ENCODE measurements at places on chromosomes 3 and 15. TPM values are rescaled to one million over a fixed set of nuclear protein-coding genes. Genes with fewer than 3 reads are reported as not detected.
A peak's percentile ranks its signal among the peaks of the same experiment; 100 is the strongest.

- peak; percentile 69 for DNase-seq
These were observed 36.7 kb downstream of the CIP2A start for GRCh38 chr3:108552267-108553159.

GRCh38 chr3:61669668-61670299 lies 108.4 kb downstream of the PTPRG start:
- no peak for DNase-seq

DNA sequence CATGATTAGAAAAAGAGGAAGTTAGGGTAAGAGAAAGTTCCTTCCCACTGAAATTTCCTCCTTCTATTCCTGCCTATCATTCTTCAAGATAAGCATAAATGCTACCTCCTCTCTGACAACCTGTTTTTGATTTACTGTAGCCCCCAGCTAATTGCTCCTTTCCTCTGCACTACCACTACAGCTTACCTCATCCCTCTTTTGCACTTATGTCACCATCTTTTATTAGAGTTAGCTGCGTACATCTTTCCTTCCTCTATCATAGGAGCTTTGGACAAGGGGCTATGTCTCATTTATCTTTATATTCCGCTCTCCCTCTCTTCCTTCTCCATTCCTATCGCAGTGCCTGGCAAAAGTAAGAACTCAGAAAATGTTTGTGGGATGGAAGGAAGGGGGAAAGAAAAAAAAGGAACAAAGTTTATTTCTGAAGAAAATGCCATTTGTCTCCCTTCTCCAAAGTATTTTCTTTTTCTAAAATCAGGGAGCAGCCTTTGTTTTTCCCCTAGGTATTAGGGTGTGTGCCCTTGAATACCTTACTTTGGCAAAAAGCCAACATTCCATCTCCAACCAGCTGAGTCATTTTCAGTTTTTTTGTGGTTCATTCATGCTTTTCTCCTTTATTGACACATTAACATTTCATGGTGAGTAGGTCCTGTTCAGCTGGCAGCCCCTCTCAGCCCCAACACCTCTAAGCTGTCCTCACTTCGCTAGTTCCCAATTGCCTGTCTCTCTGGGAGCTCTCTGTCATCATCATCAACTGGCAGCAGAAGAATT lies 87.6 kb upstream of the SOX2 start:
- no peak for DNase-seq

GRCh38 chr15:96183867-96184266 lies 146.6 kb upstream of the NR2F2 start:
- no peak for DNase-seq

GRCh38 chr3:136327671-136328070 lies 77.5 kb downstream of the PCCB start:
- DNase-seq, result no peak

GRCh38 chr3:44648564-44649229 lies at the start of gene ZNF35:
Gene ZNF35 (plus strand): TSS chr3:44648732. CDS start chr3:44651068, 2,336 bp downstream.
- DNase-seq, result peak; percentile 98

- no peak for DNase-seq
These were observed 34.0 kb downstream of the XXYLT1 start for GRCh38 chr3:195236801-195237570.

TLR9 gene
- not detected for total RNA-seq

- DNase-seq, result peak; percentile 2
These were observed 230.2 kb upstream of the HES1 start for GRCh38 chr3:193905541-193906396.

LDHAL6B gene
- total RNA-seq, result not detected

- no peak for DNase-seq
These were observed 62.1 kb upstream of the CRBN start for GRCh38 chr3:3241596-3241995.

DNA sequence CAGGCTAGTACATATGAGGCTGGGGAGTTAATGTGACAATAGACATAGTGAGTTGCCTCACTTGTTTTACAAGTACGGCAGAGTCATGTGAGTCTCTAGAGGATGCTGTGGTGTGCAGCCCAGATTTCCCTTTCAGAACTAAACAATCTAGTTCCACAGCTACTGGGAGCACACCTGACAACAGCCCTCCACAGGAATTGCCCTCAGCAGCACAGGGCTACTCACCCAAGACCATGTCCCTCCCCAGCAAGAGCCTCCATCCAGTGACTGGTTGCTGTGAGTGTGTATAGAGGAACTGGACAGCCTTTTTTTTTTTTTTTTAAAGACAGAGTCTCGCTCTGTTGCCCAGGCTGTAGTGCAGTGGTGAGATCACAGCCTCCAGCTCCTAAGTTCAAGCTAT lies 40.2 kb upstream of the UBE2E2 start:
- no peak for DNase-seq

All from GM23338 (cell line).